ENCODE measurements at places on chromosomes 3 and 15. TPM values are rescaled to one million over a fixed set of nuclear protein-coding genes. Genes with fewer than 3 reads are reported as not detected.
A peak's percentile ranks its signal among the peaks of the same experiment; 100 is the strongest.

The SPINK8 gene
- not detected for polyA plus RNA-seq

The CLN6 gene
- polyA plus RNA-seq, result 22.1 TPM

The NOX5 gene
- 0.86 TPM for polyA plus RNA-seq

The FLNB gene
- polyA plus RNA-seq, result 111 TPM

DNA sequence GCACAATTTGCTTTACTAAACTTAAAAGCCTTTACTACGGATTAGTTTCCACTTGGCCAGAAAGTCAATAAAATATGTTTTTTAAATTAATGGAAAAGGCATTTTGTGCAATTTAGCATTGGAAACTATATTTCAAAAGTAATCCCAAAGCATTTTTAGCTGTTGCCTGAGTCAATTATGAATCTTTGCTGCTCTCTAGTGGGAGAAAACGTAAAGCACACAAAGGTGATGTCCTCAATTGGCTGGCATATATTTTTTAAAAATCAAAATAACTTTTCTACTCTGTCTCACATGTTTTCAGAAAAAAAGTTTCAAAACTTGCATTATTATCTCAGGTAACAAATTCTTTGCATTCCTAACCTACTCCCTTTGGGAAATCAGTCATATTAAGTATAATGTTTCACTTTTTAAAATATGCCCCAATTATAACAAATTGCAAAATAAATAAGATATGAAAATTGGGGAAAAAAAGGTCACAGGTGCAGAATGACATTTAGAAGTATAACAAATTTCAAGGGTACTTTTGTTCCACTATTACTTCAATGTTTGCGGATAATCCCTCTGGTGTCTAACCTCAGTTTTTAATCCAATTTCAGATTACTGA is 47.2 kb upstream of the TEX55 start:
- DNase-seq, result peak; percentile 3

GRCh38 chr15:36878684-36879262 is 221.6 kb downstream of the MEIS2 start:
- no peak for DNase-seq

- no peak for DNase-seq
Measured at GRCh38 chr3:67524046-67524445, 130.4 kb downstream of the SUCLG2 start.

- DNase-seq, result no peak
Measured at GRCh38 chr3:189947948-189948723, 172.6 kb downstream of the P3H2 start.

DNA sequence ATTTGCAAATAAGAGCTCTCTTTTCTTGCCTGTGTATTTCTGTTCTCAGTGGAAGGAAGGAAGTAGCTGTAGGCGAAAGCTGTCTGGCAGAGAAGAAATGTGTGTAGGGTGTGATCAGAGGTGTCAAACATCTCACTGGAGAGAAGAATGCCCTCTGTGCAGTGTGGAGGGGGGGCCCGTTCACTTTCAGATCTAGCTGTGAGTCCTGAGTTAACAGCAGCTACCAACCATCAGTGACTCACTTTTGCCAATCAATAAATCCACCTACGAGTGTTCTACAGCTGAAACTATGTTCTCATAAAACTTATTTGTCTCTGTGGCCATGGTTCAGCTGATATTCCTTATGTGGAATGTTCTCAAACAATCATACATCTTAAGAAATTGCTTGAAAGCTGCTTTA is 103.7 kb downstream of the FRMD4B start:
- DNase-seq, result no peak

- DNase-seq, result no peak
Measured at GRCh38 chr3:130649061-130649654, 97.5 kb downstream of the PIK3R4 start.

DNA sequence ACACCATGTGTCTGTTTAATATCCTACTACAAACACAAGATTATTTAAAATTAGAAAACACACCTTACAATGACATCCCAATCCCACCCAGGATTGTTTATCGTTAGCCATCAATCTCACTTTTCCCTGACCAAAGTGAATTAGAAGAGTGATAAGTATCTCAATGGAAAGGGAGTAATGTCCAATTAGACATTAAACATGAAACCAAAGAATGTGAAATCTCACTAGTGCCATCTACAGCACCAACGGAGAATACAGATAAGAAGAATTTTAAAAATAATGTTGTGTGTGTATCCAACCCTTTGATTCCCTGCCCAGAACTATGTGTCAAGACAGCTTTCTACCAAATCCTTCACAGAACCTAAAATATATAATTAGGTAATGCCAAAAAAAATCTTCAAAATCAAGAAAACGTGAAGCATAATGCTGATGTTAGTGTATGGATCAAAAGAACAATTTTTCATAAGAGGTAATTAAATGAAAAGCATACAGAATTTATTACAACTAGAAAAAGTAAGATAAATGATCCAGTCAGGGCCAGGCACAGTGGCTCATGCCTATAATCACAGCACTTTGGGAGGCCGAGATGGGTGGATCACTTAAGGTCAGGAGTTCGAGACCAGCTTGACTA is 64.2 kb downstream of the SCAPER start:
- DNase-seq, result peak; percentile 14

DNA sequence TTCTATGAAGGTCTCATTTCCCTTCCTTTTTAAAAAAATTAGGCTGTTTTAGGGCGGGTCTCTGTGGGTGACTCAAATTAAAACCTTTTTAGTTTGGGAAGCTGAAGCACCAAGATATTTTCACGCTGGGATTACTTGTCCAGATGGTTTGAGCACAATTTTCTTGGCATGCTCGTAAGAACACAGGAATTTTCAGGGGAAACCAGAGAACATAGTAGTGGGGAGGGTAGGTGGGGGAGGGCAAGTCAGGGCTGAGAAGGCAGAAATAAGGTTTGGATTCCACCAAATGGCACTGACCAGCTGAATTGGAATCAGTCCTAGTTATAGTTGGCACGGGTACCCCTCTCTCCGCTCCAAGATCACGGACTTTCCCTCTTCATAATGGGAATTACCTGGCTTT is 97.3 kb upstream of the LRIG1 start:
- DNase-seq, result peak; percentile 44

GRCh38 chr15:31328428-31328968 is 1.9 kb downstream of the KLF13 start:
- no peak for DNase-seq

DNA sequence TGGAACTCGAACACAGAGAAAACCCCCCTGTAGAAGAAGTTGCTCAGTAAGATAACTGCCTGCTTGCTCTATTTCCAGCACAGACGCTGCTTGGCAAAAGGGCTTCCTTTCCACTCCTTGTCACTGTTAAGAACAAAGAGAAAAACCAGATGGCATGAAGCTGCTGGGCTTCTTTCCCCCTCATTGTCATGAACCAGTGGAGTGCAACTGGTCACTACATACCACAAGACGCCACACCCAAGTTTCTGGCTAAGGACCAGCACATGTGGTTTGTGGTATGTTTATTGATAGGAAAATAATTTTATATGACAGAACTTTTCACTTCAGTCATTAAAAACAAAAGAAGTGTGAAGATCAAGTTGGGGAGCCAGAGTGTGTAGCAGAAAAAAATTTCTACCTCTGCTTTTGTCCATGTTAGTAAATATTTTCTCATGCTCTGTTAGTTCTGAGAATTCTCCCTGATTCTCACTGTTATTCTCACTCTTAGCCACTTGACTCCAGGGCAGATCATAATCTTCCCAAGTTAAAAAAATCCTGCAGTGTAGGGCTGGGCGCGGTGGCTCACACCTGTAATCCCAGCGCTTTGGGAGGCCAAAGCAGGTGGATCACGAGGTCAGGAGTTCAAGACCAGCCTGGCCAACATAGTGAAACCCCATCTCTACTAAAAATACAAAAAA is 37.9 kb downstream of the CLK3 start:
- DNase-seq, result peak; percentile 63

DNA sequence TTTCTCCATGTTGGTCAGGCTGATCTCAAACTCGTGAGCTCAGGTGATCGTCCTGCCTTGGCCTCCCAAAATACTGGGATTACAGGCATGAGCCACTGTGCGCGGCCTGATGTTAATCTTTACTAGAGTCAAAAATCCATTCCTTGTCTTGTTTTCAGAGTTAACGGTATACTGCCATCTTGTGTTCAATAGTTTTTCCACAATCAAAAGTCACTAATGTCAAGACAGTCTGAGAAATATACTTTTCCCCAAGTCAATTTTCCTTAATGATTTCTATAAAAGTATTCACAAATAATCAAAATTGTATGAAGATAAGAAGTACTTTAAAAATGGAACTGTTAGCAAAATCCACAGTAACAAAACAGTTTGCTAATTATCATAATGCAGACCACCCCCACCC is 8.5 kb downstream of the CRBN start:
- DNase-seq, result no peak

DNA sequence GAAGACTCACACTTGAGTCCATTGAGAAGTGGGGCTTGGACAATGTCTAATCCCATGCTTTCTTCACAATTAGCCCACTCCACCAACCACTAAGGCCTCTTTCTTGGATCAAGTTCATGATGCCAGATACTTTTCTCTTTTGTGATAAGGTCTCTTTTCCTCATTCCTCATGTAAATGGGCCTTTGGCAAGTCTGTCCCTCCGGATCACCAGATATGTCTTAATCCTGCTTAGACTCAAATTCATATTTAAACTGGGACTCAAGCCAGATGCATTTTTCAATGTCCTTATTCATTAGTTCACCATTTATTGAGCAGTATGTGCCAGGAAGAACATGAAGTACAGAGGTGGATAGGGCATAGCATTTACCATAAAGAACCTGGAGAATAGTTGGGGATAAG is 671.1 kb downstream of the TBL1XR1 start:
- no peak for DNase-seq

DNA sequence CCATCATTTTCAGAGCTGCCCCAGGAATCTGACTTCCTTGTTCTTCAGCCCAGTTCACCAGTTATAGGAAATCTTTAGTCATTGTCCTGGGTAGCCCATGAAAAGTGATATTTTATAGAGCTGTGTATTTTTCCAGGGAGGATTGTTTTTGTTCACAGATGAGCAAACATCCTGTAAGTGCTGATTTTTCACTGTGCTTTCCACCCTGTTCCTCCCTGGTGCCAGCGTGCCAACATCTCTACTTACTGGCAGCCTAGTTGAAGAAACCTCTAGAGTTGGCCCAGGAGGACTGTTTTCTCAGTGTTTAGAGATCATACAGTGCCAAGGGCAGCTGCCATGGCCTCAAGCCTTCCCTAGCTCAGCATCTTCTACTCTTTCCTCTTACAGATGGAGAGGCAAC is 41.3 kb downstream of the ST6GAL1 start:
- DNase-seq, result no peak

GRCh38 chr3:64728994-64729393 is 41.2 kb upstream of the ADAMTS9 start:
- DNase-seq, result no peak

- no peak for DNase-seq
Measured at GRCh38 chr15:50864873-50865272, 43.6 kb upstream of the AP4E1 start.

GRCh38 chr3:189360291-189360690 is 188.5 kb downstream of the TPRG1 start:
- DNase-seq, result no peak

DNA sequence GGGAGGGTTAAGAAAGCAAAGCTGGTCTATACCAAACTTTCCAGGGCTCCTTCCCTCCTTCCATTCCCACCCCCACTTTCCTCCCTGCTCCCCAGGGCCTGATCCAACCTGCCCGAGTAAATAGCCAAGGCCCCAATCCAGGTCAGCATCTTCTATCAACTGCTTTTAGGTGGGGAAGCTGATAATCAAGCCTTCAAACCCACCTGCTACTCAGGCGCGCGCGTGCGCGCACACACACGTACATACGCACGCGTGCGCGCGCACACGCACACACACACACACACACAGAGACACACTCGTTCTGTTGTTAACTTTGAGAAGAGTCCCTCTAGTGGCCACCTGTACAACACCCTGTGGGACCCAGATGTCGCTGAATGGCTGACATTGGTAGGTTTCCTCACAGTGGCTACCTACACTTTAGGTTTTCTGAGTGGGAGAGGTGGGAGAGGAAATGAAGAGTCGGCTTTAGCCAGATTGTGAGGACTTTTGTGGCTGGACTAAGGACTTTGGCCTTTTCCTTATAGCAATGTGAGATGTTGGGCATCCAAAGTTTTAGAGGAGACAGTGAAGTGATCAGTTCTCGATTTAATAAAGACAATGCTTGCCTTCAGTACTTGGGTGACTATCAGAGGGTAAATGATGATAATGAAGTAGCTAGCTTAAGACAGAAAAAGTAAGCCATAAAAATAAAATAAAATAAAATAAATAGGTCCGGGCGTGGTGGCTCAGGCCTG is 179.9 kb upstream of the C2CD4B start:
- DNase-seq, result no peak

- DNase-seq, result peak; percentile 89
Measured at GRCh38 chr3:134328147-134328591, 46.1 kb downstream of the AMOTL2 start.
